GM12865 (cell line): ENCODE measurements at places on chromosomes 6 and 20.

DNA sequence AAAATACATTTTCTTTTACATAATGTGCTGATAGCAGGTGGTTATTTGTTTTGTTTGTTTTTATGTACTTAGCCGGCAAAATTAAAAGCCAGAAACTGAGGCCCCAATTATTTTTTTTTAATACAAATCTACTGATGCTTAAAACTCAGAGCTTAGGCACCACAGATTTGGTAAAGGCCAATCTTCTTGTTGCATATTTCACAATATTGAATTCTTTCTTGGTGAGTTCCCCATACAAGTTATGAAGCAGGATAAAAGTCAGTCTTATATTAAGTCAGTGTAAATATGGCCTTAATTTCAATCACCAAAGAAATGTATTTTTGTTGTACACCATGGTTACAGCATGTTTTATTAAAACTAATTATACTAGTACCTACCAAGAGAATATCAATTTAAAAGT is 16.3 kb upstream of the ZDHHC14 start:
- no peak for DNase-seq

GRCh38 chr6:54431466-54431865 is 123.2 kb downstream of the TINAG start:
- no peak for DNase-seq

DNA sequence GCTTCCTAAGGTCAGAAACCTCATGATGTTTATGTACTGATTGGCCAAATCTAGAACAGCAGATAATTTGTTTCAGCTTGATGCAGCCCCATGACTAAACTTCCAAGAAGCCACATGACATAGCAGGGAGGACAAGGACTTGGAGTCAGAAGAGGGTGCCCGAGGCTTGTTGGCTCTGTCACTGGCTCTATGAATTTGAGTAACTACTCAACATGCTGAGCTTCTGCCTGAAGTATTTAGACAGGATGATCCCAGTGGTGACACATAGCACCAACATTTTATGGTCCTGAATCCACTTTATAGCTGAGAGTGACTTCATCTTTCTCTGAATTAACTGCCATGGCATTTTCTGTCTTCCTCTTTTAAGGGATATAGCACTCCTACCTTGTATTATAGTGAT is 13.5 kb upstream of the TBX18 start:
- no peak for DNase-seq

DNA sequence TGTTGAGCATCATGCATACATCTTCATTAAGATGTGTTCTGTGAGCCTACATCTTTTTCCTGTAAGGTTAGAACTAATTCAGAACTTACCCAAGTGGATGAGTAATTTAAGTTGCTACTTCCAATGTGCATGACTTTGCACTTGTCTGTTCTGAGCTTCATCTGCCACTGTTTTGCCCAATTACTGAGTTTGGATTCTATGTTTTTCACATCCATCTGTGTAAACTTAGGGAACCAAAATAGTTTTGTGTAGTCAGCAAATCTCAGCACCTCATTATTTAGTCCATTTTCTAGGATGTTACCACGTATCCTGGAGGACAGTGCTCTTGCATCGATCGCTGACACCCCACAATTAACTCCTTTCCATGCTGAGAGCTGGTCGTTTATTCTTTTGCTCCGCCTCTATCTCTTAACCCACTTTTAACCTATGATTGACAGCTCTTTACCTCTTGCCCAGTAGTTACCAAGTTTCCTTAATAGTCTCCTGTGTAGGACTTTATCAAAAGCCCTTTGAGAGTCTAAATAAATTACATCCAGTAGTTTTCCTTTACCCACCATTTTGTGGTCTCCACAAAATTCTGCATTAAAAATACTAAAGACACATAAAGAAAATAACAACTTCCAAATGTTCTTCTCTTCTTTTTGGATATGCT is 44.2 kb upstream of the CITED2 start:
- no peak for DNase-seq

DNA sequence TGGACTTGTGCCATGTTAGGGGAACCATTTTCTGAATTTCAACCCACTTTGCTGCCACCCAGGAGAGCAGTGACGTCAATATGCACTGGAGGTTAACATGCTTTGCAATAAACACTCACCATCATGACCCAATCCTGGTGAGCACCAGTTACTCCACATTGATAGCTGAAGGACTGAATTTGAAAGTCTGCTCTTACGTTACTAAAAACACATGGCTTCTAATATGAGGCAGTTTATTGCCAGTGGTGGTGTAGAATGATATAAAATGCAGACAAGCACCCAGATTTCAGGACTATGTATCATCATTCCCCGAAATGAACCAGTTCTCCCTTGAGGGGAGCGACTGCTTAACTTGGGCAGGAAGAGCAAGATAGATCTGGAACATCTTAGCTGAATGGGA is 23.8 kb downstream of the RFPL4B start:
- DNase-seq = no peak

GRCh38 chr6:25556516-25556915 is 95.5 kb upstream of the SCGN start:
- DNase-seq = peak; percentile 87

GRCh38 chr6:14335071-14335470 is 217.5 kb downstream of the CD83 start:
- DNase-seq = no peak
